Activated CD4-positive, CD25-positive, alpha-beta regulatory T cell treated with anti-CD3 and anti-CD28 coated beads, Interleukin-2, amount 50 U/mL, for 72 hours (primary cell): ENCODE measurements at places on chromosomes 13 and 19.

GRCh38 chr13:39037410-39037879 is 444 bp downstream of the PROSER1 start:
- DNase-seq, result no peak

GRCh38 chr19:45975306-45976070 is 1.8 kb upstream of the NOVA2 start:
- DNase-seq, result no peak

DNA sequence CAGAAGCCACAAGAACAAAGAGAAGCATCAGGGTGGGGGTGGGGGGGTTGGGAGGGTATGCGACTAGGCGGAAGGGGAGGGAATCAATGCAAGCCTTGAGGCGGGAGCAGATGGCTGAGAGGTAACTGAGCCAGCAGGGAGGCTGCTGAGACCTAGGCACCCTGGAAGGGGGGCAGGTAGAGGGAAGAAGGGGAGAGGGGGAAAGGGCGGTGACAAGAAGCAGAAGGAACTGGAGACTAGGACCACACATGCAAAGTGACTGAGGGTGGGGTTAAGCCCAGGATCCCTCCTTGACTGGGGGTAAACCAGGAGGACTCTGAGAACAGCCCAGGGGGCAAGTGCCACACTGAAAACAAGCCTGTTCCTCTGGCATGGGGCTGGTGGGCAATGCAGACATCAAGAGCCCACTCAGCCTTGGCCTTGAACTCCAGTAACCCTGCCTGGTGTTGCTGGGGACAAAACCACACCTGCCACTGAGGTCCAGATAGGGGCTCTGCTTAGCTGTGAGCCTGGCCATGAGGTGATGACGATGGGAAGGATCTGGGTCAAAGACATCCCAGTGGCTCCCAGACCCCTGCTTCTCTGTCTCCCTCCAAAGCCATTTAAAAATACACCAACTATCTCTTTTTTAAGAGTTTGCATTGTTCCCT is 20.3 kb downstream of the OPA3 start:
- no peak for DNase-seq

DNA sequence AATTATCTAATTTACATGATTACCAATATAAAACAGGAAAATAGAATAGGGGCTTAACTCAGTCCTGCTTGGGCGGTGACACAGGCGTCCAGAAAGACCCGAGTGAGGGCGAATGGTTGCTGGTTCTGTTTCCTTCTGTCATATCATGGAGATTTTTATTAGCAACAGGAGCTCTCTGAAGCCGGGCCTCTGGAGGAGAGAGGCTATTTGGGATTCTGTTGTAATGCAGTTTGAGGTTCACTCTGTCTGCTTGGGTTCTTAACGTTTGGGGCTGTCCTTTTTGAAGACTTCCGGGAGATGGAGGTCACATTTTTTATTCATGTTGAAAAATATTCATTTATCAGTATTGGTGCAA is 115.7 kb upstream of the ZNF536 start:
- no peak for DNase-seq

DNA sequence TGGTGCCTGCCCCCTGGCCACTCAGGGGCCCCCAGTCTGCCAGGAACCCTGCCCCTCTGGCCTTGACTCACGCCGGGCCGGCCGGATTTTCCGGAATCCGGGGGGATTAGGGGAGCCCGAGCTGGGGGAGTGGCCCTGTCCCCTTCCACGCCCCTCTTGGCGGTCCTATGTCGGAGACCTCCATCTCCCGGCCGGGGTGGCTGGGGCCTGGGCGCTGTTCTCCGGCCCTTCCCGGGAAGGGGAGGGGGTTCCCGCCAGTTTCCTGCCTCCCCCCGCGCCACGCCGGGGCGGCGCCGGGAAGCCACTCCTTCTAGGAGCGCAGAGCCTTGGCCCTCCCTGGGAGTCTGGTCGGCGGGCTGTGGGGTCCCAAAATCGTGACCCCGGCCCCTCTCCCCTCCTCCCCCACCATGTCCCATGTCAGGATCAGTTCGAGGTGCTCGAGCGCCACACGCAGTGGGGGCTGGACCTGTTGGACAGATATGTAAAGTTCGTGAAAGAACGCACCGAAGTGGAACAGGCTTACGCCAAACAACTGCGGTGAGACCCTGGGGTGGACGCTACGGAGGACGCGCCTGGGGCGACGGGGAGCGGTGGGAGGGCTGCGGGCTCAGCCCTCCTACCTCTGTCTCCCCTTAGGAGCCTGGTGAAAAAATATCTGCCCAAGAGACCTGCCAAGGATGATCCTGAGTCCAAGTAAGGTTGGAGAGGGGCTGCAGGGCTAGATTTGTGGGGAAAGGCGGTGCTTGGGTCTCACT is 1.3 kb downstream of the TRIP10 start:
- peak; percentile 41 for DNase-seq

GRCh38 chr13:19984430-19985218 is 26.1 kb downstream of the ZMYM2 start:
- DNase-seq, result no peak

DNA sequence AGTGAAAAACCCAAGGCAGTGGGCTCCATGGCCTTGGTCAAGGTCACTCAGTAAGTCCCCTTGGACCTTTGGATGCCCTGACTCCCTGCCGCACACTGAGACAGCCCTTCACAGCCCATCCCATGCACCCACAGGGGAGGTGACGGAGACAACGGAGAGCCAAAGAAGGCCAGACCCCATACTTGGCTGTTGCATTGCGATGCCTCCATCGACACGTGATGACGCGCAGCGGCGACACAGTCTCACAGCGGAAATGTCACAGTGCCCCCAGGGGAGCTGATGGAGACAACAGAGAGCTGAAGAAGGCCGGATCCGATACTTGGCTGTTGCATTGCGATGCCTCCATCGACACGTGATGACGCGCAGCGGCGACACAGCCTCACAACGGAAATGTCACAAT is 282.4 kb downstream of the TEX29 start:
- no peak for DNase-seq

DNA sequence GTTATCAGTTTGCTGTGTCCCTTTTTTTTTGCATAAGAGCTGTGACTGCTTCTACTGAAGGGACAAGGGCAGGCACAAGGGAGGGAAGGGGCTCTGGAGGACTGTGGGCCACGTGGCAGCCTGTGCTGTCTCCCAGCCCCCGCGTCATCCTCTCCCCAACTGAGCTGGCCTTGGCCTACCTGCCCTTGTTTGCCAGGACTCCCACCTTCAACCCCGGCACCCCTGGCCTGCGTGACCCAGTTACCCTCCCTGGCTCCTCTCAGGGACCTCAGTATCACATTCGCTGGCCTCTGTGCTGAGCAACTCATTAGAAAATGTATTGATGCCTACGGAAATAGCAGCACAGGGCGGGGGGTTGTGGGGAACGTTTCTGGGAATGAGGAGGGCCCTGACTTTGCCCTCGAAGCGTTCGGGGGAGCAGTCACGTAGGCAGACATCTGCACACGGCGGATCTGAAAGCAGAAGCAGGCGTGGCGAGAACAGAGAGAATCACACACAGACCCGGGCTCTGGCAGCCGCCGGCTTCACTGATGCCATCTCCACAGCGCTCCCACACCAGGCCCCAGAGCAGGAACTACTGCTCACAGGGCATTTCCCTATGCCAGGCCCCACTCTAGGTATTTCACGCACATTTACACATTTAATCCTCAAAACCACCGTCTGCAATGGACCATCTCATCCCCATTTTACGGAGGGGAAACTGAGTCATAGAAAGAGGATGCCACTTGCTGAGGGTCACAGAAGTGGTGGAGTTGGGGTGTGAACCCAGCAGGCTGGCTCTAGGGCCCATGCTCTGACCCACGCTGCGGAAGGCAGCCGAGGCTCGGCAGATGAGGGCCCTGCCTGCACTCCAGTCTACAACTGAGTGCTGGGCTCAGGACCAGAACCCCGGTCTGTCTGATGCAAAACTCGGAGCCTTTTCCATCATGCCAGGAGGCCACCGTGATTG is 5.7 kb upstream of the ATF5 start:
- no peak for DNase-seq

DNA sequence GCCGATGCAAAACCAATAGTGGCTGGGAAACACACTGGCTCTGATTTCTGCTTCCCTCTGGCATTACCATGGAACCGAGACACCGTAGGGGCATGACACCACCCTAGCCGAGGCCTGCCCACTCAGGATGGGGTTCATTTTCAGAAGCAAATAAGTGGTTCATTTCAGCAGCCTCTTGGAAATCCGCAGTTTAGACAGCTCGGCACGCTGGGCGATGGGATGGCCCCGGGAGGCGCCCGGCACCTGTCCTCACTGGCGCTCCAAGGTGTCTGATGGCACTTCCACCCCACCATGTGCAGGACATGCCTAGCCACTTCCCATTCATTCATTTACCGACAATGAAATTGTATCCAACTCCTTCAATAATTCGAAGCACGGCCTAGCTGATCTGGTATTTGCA is 33.8 kb downstream of the KLF2 start:
- no peak for DNase-seq

- DNase-seq, result no peak
These were observed 72.2 kb downstream of the KCTD15 start for GRCh38 chr19:33868788-33869412.

- no peak for DNase-seq
These were observed 152.2 kb upstream of the PRR20A start for GRCh38 chr13:56988543-56988942.

DNA sequence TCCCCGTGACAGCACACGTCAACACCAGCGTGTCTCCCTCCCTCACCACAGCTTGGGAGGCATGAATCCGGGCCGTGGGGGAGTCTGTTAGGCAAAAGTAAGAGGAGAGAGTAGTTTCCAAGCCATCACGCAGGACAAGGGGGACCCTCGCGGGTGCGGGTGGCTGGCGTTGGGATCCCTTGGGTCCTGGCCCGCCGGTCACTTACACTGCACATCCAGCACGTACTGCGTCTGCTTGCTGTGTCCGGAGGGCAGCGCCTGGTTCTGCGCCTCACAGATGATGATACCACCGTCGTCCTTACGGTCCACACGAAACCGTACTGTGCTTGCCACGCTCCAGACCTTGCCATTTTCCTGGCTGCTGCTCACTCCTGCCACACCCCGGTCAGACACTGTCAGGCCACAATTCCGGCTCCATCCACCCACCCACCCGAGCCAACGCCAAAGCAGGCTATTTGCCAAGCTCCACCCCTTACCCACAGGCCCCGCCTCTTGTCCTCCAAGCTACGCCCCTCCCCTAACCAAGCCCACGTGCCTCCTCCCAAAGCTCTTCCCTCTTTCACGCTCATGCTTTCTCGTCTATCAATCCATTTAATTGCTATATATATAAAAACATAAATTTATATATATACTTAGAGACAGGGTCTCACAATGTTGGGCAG is 6.6 kb upstream of the ZNF428 start:
- DNase-seq, result no peak

GRCh38 chr13:54194233-54195024 is 1165.8 kb downstream of the OLFM4 start:
- DNase-seq, result no peak

- DNase-seq, result peak; percentile 25
These were observed 5.1 kb upstream of the MZF1 start for GRCh38 chr19:58578012-58578925.

DNA sequence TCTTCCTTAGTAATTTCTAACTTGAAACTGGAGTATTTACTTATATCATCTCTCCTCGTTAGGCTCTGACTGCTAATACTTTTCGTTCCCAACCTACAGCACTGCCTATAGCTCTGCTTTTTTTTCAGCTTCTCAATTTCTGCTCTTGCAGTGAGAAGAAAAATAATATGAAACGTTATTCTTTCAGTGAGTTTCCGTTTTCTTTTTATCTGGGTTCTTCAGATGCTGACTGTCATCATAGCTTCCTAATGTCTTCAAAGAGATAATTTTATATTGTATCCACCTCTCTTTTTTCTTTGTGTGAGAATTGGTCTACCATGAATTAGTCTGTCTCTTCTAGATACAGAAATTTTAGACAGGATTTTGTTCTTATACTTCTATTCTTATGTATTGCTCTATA is 454.9 kb downstream of the LMO7 start:
- DNase-seq, result no peak

DNA sequence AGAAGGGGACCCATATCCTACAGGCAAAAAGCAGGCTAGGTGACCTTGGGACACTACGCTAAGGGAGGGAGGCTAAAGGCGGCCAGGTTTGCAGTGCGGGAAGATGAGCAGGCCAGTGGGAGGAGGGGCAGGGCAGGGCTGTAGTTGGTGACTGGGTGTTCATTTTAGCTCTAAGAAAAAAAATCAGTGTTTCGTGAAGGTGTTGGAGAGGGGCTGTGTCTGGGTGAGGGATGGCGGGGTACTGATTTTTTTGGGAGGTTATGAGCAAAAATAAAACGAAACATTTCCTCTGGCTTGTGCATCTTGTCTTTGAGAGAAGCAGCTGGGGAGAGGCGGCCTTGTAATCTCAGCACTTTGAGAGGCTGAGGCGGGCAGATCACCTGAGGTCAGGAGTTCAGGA is 4.3 kb upstream of the NUP62 start:
- no peak for DNase-seq
